ENCODE measurements at places on chromosomes 7 and 10.

GRCh38 chr7:112162142-112162766, 43.9 kb downstream of the DOCK4 start:
- DNase-seq, result no peak

GRCh38 chr7:152086513-152086912, 61.0 kb downstream of the GALNT11 start:
- no peak for DNase-seq

DNA sequence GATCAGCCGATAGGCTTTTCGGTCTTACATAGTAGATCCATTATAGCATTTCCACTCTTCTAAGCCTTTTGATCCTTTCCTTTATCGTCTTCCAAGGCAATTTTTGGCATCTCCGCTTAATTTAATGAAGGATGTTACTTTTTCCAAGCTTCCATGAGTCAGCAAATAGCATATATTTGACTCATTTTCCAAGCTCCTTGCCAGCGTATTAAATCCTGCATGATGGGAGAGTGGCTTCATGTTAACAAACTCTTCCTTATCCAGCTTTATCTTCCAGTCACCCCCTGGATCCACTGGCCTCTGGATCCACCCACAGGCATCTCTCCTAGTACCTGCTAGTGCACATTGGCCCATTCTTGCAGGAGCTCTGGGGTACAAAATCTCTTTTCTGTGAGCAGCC, 13.0 kb downstream of the OR9A2 start:
- DNase-seq, result no peak

- no peak for DNase-seq
Observed at GRCh38 chr7:90210475-90210874, 1.1 kb upstream of the STEAP2 start.

- DNase-seq, result no peak
Observed at GRCh38 chr10:80413271-80413996, 5.1 kb downstream of the PRXL2A start.

- DNase-seq, result no peak
Observed at GRCh38 chr10:99598011-99598410, 22.2 kb downstream of the SLC25A28 start.

- no peak for DNase-seq
Observed at GRCh38 chr10:115953281-115953680, 319.7 kb downstream of the GFRA1 start.

DNA sequence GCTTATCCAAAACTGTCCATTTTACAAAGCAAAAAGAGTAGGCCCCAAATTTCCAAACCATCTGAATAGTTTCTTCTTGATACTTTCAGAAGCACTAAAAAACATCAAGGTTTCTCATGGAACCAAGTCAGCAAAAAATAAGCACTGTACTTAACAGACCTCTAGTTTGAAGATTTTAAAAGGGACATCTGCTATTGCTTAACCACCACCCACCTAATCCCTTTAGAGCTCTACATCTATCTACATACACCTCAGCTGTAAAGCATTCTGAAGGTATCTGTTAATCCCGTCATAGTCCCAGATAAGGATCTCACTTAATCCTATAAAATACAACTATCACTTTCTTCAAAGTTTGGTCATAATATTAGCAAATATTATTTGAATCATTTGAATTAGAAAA, 72.3 kb downstream of the HIBADH start:
- DNase-seq, result no peak

DNA sequence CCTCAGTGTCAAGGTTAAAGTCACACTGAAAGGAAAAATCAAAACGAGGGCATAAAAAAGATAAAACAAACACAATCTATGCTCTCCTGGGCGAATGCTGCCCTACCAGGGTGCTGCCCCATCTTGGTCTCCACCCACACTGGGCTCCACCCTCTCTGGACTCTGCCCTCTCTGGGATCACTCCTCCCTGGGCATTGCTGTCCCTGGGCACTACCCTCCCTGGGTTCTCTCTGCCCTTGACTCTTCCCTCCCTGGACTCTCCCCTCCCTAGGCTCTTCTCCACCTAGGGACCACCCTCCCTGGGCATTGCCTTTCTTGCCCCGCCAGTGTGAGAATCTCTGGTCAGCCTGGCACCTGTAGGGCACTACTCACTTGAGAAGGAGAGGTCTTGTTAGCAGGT, 8.6 kb downstream of the GDF2 start:
- no peak for DNase-seq

DNA sequence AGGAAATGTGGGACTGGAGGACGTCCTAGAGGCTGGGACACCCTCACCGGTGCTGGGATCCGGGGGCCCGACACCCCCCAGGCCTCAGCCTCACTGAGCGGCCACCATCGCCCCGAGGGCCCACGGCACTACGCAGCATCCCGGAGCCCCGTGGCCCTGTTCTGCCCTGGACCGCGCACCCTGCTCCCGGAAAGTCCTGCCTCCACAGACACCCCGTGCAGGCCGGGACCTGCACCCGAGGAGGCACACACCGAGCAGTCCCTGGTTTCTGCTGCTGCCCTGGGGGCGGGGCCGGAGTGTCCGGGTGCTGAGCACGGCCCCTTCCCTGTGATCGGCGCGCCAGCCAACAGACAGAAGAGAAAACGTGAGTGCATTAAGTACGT, 18.1 kb upstream of the KNDC1 start:
- DNase-seq, result no peak

DNA sequence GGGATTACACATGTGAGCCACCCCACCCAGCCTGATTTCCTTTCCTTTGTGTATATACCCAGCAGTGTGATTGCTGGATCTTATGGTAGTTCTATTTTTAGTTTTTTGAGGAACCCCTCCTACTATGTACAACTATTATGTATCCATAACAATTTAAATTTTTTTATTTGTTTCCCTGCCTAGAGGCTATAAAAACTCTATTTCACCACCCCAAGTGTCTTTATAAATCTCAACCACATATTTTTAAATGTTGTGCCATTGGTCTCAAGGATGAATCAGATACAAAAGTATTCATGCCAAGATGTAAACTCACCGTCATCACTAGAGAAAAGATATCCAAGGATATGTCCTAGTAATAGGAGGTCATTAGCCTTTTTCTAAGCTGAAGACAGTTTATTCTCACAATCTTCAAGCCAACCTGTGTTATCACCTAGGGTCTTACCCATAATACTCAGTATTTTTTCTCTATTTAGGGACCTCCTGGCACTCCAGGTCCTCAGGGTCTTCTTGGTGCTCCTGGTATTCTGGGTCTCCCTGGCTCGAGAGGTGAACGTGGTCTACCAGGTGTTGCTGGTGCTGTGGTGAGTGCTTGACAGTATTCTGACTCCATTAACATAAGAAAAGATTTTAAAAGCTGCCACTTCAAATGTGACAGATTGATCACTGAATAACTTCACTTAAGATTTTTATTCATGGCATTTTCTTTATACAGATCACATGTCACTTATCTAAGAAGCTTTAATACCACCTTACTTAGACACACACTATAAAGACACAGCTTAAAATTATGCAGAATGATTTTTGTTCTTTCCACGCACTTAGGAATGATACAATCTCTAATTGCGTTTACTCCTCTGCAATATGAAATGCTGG, 29.4 kb downstream of the COL1A2 start:
- no peak for DNase-seq

- DNase-seq, result no peak
Observed at GRCh38 chr7:4470246-4470645, 211.8 kb upstream of the FOXK1 start.

DNA sequence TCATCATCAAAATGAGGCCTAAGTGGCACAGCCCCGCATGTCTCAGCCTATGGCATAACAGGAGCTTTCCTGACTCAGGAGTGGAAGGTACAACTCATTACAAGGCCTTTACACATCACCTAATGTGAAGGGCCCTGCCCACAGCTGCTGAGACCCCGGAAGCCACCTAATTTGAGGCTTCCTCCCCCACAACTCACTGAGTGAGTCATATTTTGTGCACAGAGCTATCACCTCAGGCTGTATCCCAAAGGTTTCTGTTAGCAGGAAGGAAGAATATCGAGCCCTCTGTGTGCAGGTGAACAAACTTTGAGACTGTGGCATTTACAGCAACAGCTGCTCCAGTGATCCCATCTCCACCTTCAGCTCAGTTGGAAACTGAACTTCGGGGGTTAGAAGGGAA, 20.6 kb downstream of the HTR5A start:
- no peak for DNase-seq

GRCh38 chr7:14570750-14571607, 331.6 kb downstream of the DGKB start:
- no peak for DNase-seq

DNA sequence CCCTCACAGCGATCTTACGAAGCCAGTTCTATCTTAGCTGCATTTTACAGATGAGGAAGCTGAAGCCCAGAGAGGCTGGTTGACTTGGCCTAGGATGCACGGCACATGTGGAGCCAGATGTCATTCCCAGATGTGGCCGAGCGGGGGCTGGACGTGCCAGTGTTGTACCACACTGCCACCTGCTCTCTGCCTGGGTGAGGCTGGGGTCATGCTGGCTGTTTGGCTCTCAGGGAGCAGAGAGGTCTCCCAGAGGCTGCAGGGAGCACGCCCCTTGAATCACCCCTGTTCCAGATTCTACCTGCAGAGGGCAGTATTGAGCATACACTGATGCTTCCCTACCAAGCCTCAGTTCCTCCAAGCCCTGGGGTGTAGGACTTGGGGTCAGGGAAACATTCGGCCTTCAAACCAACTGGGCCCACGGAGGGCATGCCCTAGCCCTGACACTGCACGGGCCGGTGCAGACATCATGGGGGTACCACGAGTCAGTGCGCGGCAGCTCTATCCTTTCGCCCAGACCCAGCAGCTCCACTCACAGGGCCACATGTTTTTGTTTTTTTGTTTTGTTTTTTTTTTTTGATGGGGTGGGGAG, 3.8 kb upstream of the GTF2IRD1 start:
- peak; percentile 46 for DNase-seq

- peak; percentile 73 for DNase-seq
Observed at GRCh38 chr7:128425850-128426249, 16.1 kb upstream of the IMPDH1 start.

DNA sequence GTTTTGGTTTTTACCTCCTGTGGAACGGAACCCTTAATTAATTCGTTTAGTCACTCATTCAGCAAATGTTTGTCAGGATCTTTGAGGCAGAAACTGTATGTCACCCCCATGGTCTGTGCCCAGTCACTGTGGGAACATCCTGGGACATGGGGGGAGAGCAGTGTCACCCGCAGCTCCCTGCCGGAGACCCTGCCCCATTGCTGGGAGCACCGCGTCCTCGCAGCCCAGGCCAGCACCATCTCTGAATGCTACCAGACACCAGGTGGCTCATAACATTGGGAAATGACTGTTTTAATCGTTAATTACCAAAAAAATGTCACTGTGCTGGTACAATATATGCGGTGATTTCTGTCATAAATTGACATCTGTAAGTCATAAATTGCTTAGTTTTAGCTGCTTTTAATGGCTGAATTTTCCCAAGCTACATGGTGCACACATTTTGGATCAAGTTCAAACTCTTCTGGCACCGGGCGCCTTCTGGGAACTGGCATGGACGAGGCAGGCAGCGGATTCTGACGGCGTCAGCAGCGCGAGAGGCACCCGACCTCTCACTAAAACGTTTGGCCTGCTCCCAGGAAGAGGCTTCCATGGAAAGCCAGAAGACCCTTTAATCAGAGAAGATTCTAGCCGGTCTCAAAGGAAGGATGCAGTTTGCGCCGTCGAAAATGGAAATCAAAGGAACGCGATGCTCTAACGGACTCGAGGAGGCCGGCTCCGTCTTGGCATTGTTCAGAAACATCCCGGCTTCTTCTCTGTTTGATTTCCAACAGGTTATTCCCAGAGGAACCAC, 184.2 kb downstream of the ADARB2 start:
- no peak for DNase-seq

GRCh38 chr7:2734751-2735571, 47.0 kb downstream of the AMZ1 start:
- no peak for DNase-seq

- no peak for DNase-seq
Observed at GRCh38 chr10:70528741-70529362, 50.3 kb downstream of the PALD1 start.

- no peak for DNase-seq
Observed at GRCh38 chr10:69661414-69662172, 31.5 kb downstream of the FAM241B start.

DNA sequence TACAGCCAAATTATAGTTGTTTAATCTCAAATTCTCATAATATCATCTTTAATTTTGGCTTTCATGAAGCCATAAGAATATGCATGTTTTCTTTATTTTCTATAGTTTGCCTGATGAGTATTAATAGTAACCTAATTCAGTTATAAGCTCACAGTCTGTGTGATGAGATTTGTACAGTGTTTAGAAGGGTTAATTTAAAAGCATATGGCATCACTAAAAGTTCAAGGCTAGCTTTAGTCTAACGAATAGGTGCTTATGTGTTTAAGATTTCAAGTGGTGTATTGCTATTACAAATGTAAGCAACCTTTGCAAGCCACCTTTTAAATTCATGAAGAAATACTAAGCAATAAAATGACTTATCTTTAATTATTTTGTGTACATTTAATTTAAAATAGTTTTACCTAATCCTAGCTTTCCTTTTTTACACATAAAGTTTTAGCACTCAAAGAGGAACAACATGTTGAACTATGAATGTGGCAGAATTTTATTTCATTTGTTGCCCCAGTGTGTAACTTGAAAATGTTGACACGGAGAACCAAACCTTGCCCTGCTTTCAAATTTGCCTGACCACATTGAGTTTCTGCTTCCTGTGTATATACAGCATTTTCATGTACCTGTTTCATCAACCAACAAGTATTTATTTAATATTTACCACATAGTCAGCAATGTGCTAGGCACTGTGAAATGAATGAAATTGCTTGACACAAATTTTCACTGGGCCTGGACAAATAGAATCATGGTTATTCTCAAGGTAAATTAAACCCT, 41.5 kb downstream of the TET1 start:
- no peak for DNase-seq

GRCh38 chr7:128876978-128877755, 14.5 kb downstream of the ATP6V1F start:
- DNase-seq, result peak; percentile 39

- DNase-seq, result no peak
Observed at GRCh38 chr10:79979976-79980687, 31.2 kb upstream of the SFTPD start.

DNA sequence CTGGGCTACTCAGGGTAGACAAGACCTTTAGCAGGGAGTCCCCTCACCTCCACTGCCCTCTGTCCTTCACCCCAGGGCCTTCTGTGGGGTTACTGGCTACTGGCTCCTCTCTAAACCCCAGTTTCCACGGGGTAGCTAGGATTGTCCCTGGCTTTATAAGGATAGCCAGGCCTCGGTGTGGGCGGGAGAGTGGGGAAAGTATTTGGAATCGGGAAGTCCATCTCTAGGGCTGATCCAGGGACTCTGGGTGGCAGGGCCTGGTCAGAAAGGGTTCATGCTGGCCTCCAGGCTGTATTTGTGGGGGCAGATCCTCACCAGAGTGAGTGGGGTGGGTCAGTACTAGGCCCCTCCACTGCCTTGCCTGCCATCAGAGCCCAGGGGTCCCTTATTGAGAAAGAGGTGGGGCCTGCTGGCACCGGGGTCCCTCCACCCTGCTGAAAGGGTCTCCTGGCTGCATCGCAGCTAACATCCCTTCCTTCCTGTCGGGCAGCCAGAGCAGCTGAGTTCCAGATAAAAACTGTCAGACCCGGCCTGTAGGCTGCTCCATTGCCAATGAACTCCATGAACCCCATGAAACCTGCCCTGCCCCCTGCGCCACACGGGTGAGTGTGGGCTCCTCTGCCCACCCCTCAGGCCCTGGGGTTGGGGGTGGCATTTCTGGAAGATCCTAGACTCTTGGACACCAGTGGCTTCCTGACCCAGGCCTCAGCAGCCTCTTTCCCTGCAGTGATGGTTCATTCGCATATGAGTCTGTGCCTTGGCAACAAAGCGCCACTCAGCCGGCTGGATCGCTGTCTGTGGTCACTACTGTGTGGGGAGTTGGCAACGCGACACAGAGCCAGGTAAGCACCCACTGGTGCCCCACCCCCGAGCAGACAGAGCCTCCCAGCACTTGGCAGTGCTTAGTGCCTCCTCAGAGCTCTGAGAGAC, 7.3 kb downstream of the ZMIZ2 start:
- DNase-seq, result no peak
